HFF-Myc (cell line): ENCODE measurements at places on chromosomes 1 and 21.

DNA sequence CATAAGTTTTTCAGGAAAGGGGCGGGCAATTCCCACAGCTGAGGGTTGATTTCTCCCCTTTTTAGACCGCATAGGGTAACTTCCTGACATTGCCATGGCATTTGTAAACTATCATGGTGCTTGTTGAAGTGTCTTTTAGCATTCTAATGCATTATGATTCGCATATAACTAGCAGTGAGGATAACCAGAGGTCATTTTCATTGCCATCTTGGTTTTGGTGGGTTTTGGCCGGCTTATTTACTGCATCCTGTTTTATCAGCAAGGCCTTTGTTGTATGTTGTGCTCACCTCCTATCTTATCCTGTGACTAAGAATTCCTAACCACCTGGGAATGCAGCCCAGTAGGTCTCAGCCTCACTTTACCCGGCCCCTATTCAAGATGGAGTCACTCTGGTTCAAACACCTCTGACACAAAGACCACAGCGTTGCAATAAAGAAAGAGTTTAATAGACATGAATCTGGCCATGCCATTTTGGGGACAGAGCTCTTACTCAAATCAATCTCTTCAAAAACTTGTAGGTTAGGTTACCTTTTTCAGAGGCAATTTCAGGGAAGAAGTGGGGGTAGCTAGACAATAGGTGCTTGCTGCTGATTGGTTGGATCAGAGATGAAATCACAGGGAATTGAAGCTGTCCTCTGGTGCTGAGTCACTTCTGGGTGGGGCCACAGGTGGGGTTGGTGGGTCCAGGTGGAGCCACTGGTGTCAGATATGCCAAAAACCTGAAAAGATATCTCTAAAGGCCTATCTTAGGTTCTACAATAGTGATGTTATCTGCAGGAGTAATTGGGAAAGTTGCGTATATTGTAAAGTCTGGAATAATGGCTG, 23.3 kb downstream of the TBX19 start:
- no peak for DNase-seq

GRCh38 chr1:60345621-60346020, 272.1 kb upstream of the C1orf87 start:
- DNase-seq: no peak

DNA sequence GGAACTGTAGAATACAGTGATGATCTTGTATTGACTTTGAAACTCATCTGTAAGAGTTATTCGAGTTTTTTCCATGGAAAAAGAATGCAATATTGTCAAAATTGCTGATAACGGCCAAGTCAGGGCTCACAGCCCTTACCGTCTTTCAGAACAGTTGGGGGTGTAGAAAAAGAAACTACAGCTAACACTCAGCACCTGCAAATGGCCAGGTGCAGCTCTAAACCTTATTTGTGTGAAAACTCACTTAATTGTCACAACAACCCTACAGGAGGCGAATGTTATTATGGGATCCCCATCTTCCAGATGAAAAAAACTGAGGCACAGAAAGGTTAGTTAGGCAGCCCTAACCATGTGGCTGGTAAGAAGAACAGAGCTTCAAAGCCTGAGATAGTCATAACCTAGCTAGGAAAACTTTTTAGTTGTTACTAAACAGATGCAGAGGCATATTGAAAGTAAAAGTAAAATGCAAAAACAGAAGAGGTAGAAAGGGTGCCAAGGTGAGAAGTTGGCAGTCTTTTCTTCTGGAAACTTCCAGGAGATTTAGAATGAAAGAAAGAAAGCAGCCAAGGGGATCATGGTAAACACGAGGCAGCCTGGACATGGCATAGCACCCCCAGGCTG, 76.4 kb downstream of the DSCAM start:
- DNase-seq: no peak

DNA sequence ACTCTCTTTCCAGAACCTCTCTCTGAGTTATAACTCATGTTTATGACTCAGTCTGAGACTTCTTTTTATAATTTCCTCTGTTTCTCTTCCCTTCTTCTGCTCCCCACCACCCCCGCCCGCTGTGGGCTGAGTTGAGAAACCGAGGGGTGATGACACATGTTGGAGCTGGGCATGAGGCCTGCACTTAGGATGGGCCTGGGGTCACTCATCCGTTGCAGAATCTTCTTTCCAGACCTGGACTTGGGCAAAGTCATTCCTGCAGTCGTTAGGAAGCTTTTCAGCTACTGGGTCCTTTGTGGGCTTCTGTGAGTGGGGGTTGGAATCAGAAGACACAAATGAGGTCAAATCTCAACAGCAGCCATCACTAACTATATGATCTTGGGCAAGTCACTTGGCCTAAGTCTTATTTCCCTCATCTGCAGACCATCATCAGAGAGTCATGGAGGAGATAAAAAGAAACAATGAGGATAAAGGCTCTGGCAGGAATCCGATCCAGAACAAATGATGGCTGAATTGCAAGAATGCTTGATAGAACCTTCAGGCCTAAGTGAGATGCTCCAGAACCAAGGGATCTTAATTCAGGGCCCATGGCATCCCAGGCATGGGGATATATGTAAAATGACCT, 53.4 kb downstream of the RPS6KA1 start:
- no peak for DNase-seq

- no peak for DNase-seq
Measured at GRCh38 chr1:206469933-206470691, at the start of gene IKBKE. Gene IKBKE (plus strand): TSS chr1:206470476. CDS start chr1:206473228, 2,752 bp downstream.

GRCh38 chr1:99560207-99561040, 85.5 kb upstream of the PALMD start:
- DNase-seq: no peak

DNA sequence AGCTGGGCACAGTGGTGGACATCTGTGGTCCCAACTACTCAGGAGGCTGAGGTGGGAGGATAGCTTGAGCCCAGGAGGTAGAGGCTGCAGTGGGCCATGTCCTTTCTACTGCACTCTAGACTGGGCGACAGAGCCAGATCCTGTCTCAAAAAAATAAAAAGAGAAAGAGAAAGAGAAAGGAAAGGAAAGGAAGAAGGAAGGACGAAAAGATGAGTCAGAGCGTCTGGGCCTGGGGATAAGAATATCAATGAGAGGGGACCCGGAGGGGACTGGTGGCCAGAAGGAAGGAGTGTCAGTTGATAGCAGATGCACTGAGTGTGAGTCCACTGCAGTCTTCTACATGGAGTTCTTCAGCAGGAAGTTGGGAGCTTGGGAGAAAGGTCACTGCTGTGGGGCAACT, 75.6 kb downstream of the SYT6 start:
- no peak for DNase-seq

GRCh38 chr1:245475961-245476516, 321.3 kb downstream of the KIF26B start:
- DNase-seq: no peak

DNA sequence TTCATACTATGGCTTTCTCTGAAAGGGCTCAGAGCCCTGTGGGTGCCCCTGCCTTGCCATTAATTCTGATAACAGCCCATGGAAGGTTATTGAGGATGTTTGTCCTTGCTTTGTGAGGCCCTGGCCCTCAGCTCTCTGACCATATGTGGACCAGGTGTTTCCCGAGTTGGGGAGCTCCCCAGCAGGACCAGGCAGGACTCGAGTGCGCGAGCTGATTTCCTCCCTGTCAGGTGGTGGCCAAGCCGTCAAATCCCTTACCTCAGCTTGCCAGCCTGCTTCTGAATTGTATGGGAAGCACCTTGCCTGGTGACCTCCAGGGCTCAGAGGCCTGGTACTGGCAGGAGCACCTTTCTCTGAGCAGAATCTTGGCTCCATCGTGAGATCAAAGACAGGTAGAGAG, 17.9 kb upstream of the SDE2 start:
- DNase-seq: no peak

DNA sequence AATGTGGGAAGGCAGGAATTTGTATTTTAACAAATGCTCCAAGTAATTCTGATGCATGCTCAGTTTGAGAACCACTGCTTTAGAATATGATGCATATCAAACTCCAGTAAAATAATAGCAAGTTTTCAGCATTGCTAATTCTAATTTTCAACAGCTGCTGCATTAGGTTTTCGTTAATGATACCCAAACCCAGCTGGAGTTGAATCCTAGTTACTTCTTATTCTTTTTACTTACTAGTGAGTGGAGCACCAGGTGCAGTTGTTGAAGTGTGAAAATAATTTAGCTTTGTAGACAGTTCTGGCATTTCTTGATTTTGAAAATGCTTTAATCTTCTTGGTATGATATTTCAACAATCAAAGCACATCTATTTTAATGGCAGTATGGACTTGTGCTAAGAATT, 138.5 kb downstream of the HS2ST1 start:
- DNase-seq: no peak

DNA sequence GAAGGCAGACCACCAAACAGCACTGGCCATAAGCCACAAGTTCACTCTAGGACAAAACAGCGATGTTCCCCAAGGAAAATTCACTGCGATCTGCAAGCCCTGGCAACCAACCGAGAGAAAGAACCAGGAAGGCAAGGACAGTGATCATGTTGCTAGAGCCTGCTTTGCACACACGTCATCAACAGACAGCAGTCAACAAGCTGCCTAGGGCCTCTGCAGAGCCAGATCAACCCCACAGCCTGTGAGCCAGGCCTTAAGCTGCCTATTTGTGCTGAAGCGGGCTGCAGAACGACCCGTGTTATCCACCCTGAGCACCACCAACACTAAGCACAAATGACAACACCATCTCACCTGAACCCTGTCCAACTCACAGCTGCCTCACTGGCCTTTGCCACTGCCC, 6.2 kb upstream of the YRDC start:
- DNase-seq: no peak

DNA sequence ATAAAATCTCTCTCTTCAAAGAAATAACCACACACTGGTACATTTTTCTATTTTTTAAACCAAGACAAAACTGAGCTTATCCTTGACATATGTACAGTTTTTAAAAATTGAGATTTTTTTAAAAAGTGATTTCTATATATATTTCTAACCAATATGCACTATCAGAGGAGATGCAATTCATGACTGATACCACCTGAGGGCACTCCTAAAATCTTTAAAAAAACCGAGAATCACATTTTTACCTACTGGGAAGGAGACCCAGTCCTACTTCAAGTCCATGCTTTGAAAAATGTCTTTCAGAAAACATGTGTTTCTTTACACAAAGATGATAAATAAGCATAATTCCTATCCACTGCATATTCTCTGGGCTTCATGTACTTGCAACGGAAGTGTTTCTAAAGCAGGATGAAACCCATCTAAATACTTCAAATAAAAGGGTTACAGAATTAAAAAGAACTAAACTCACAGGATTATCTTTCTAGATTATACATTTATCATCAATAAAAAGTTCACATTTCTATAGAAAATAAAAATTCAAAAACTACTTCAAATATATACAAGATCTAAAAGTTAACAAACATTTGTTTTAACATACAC, 98.6 kb downstream of the ENAH start:
- DNase-seq: no peak

- no peak for DNase-seq
Measured at GRCh38 chr1:228465141-228465540, 22.0 kb upstream of the RNF187 start.

GRCh38 chr1:241532864-241533263, 686 bp downstream of the KMO start:
- no peak for DNase-seq

GRCh38 chr1:31869449-31869848, 53.6 kb upstream of the SPOCD1 start:
- no peak for DNase-seq

DNA sequence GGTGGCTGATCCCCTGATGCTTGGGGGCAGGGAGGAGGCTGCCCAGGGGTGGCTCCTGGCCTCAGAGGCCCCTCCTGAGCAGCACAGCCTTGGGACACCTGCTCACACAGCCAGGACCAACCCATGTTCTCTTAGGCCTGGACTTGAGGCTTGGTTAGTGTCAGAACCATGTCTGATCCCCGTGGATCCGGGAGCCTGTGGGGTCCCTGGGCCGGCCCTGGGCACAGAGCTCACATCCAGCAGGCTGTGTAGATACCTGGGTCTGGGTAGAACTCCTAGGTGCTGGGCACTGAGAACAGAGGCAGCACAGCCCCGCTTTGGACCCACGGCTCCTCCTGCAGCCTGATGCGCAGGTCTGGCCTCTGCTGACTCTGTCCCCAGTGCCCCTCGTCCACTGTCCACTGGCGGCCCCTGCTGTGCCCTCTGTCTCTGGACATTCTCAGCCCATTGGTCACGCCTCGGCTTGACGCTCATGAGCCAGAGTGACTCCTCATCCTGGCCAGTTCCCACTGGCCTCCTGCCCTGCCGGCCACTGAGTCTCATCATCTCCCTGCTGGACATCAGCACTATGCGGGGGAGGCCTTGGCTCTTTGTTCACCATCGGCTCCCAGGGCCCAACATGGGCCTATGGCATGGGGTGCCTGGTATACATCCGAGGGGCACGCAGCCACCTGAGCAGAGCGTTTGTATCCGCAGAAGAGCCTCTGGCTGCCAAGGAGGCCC, 70.2 kb downstream of the TRIM11 start:
- no peak for DNase-seq

- no peak for DNase-seq
Measured at GRCh38 chr1:83531521-83532309, 467.2 kb downstream of the TTLL7 start.

GRCh38 chr1:74517599-74518051, 5.2 kb upstream of the LRRC53 start:
- DNase-seq: no peak

DNA sequence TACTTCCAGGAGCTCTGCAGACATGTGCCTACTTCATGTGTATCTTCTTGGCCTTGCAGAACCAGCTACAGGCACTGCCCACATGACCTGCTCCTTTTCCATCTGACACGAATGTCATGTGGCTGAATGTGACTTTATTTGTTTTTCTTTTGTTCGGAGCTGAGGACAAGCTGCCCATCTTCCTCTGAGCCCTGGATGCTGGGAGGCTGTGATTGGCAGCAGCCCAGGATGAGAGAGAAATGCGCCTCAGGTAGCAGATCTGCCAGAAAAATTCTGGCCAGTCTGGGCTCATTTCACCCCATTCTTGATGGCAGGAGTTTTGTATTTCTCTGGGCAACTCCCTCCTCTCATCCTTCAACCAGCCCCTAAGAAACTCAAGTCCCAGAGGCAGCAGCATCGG, 372.0 kb downstream of the RPS6KC1 start:
- DNase-seq: no peak

- DNase-seq: no peak
Measured at GRCh38 chr1:156625436-156626078, 6.3 kb downstream of the HAPLN2 start.

DNA sequence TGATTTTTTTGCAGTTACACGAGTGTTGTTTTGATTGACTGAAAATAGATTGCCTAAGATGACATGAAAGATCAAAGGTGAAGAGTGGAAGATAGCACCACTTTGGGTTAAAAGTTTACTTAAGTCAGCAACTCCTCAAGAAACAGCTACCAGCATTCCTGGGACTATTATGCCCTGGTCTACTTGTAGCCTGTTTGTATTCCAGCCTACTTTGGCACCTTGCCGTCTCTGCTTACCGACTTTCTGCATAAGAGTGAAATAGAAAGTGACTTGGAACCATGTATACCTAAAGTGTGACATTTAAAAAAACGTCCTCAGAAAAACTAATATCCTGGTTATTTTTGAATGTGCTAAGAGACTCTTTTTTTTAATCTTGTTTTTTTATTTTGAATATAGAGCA, 631.5 kb upstream of the PTBP2 start:
- no peak for DNase-seq
